Stimulated activated CD4-positive, alpha-beta T cell treated with anti-CD3 and anti-CD28 coated beads, Interleukin-1b, Interleukin-23, amount 100 ng/mL, for 1 hour (primary cell): ENCODE measurements at places on chromosomes 12 and 14.

- DNase-seq: no peak
Measured at GRCh38 chr12:52390739-52391617, 5.5 kb upstream of the KRT84 start.

GRCh38 chr12:47814539-47815170, 5.0 kb downstream of the HDAC7 start:
- DNase-seq: no peak

GRCh38 chr12:124758266-124759220, 105.1 kb downstream of the SCARB1 start:
- DNase-seq: no peak

DNA sequence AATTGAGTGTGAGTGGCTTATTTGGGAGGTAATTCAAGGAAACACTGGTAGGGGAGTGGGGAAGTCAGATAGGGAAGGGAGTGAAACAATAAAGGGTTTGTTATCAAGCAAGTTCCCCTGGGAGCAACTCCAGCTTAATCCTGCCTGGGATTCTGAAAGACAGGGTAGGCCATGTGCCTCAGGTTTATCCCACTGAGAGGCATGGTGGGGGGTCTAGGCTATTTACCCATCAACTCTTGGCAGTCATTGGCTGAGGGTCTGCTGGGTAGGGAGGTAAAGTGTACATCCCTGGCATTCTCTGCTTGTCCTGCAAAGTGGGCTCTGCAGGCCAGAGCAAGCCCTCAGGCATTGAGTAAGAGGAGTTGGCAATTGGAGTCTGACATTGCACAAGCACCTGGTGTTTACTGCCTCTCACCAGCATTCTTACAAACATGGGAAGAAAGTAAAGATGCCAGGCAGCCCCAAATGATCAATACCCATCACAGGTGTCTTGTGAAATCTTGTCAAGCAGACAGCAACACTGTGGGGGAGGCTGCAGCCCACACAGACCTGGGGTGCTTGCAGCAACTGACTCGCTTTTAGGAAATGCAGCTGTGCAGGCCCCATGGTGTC, 169.3 kb downstream of the KTN1 start:
- no peak for DNase-seq

- no peak for DNase-seq
Measured at GRCh38 chr12:117334855-117335587, 26.4 kb downstream of the NOS1 start.

- DNase-seq: no peak
Measured at GRCh38 chr12:48970702-48971334, 717 bp downstream of the WNT10B start.

GRCh38 chr12:93273834-93274564, 103.7 kb upstream of the NUDT4 start:
- no peak for DNase-seq

DNA sequence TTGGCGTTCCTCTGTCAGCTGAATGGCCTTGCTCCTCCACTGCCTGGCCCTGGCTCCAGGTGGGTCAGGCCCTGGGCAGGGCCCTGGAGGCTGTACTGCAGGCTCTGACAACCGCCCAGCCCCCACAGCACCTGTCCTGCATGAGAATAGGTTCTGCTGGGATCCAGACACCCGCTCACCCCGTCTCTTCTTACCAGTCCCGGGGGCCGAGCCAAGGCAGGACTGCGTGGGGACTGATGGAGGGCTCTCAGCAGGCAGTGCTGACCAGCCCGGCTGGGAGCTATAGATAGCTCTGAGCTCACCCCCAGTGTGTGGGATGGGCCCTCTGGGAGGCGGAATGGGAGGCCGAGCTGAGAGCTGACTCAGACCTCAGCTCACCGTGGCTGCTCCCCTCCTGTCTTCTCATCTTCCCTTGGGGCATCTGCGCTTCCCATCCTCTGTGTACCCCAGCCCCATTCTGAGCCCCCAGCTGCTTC, 39.6 kb downstream of the TEAD4 start:
- no peak for DNase-seq

DNA sequence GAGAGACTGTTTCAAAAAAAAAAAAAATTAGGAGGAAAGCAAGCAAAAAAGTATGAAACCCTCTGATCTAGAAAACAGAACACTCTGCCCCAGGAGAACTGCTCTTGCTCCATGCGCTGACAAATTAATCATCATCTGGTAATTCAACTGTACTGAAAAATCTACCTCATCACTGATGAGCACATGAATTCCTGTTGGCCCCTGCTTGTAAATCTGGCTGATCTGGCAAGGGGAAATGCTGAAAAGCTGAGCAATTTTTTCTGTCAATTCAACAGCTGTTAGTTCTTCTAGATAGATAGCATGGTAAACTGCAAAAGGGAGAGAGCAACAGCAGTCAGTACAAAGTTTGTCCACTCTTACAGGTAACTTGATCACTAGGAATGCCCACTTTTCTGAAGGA, 15.2 kb upstream of the CSRNP2 start:
- no peak for DNase-seq

DNA sequence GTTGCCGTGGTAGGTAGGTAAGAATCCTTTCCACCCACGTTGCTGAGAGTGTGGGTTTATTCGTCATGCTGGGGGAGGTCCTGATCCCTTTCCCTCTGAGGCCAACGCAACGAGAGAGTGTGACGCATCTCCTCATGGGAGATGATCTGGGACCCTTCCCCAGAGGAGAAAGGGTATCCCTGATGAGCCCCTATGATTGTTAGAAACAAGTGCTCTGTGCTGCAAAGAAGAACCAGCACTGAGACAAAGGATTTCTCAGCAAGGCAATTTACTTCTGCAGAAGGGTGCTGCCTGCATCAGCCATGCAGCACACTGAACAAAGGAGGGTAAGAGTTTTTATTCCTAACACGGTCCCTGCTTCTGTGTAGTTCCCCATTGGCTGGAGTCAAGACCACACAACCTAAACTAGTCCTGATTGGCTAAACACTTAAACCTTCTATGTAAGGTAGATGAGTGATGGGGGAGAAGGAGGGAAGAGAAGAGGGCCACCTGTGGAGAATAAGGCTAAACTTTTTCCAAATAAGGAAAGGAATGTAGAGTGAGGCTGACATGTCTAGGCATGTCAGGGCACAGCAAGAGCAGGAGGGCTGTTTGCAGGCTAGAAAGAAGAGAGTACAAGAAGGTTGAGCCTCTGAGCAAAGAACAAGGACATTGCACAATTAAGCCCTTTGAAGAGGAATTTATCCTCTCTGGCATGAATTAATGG, 21.3 kb downstream of the CLEC2A start:
- DNase-seq: no peak

DNA sequence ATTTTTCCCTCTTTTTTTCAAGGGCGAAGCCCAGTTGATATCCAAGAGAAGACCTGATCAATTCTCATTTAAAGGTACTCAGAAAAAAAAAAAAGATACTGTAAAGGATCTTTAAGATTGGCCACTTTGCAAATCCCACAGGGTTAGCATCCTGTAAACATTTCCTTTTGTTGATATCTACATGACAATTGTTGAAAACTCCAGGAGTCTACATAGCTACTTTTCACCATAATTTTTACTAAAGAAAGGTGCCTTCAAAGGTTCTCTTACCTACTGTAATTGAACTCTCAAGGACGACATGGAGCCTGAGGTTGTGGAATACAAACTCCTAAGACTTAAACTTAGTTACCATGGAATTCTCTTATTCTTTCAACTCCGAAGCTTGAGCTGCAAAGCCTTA, 125.5 kb downstream of the HECTD4 start:
- DNase-seq: no peak

DNA sequence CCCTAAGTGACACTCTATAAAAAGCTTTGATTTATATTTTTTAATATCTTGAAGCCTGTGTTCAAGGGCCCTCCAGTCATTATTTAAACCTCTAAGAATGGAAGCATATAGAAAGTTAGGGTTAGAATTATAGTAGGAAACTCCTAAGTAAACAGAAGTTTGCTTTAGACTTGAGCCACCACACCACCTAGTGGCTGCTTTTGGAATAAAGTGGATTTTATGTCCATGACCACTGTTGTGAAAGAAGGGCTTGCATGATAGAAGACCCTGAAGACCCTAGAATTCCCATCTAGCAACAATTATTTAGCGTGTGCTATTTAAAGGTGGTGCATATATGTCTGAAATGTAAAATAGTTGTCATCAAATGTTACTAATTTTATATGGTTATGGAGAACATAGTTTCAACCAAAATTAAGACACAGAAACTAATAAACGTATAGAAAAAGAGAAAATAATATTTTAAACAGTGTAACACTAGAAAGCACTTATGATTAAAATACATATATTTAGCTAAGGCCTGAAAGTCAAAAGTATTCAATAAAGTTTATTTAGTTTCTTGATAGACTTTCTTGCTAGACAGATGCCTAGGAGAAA, 21.3 kb downstream of the LRRIQ1 start:
- no peak for DNase-seq

- no peak for DNase-seq
Measured at GRCh38 chr12:34142430-34142829, 120.1 kb downstream of the ALG10 start.

- no peak for DNase-seq
Measured at GRCh38 chr12:31651893-31652521, 7.5 kb upstream of the ETFBKMT start.

GRCh38 chr12:91143206-91143605, 31.9 kb upstream of the LUM start:
- no peak for DNase-seq

DNA sequence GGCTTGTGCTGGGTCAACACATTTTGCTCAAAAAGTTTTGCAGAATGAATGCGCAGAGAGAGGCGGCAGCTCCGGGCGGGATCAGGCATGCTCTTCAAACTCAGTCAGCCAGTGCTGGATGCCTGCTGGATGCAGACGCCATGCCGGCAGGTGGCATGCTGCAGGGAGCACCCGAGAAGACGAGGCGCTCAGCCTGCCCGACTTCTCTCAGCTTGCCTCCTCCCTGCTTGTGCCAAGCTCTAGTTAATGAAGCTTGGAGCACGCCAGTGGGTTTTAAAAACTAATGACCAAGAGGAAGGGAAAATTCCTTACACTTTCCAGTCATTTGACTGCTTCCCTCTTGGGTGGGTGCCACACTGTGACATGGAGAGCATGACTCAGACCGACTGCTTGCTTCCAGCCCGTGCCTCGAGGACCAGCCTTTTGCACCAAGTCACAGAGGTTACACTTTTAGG, 39.8 kb downstream of the SLC24A4 start:
- no peak for DNase-seq

DNA sequence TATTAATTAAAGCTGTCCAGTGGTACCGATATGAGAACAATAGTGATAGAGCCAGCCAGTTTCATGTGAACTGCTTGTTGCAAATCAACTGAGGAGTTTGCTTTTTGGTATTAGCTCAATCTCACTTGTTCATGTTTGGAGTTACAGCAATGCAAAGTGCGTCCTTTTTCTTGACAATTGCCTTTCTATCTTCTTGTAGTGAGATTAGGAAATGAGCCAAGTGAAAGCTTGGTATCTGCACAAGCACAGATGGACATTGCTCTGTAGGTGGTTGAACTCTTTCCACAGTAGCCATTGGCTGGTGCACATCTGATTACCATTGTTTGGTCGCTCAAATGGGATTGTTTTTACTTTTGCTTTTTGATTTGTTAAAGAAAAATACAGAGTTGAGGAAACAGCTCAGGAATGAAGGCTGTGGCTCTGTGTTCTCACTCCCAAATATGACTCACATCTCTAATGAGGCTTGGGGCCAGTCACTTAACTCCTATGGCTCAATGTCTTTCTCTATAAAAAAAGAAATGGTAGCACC, 241.4 kb downstream of the BMP4 start:
- DNase-seq: no peak

DNA sequence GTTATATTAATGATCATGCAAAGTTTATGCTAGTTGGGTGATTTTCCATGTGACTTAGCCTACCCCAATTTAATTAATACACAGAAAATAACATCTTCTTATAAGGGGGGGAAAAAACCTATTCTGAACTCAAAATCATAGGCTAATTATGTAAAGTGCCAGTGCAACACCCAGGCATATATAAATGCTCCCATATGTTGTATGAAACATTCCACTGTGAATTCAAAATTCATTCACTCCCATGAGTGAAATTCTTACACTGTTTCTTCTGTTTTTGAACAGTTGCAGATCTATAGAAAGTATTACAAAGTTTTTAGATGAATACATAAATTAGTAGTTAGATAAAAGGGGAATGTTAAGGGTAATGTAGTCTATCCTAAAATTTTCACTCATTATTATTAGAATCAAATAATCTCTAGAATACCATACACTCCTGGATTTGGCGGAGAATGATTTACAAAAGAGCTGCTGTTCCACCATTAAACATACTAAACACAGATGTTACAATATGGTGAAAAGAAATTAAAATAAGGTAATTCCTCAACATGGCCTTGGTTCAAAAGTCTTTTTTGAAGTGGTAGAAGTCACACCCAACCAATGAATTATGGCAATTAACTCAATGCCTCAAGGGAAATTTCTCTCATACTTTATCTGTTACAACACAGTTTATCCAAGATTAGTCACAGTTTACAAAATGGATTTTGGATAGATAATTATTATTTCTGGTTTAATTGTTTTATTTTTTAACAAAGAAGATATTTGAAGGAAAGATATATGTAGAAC, 454.1 kb upstream of the FLRT2 start:
- DNase-seq: no peak

DNA sequence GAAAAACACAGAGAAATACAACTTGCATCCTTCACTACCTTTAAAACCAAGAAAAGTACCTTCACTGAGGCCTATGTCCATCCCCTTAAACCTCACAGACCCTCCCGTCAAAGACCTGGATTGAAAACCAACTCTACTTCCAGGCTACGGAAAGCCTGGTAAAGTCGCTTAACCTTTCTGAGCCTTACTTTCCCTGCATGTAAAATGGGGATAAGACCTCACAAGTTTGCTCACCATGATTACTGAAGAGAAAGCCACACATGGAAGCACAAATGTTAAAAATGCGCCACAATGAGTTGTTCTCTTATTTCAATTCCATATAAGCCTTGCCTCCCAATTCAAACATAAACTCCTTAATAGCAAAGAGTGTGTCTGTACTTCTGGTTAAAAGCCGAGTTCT, 8.4 kb downstream of the ACTN1 start:
- no peak for DNase-seq
